DND-41 (cell line): ENCODE measurements at places on chromosomes 6 and 20.
A peak's percentile ranks its signal among the peaks of the same experiment; 100 is the strongest.

DNA sequence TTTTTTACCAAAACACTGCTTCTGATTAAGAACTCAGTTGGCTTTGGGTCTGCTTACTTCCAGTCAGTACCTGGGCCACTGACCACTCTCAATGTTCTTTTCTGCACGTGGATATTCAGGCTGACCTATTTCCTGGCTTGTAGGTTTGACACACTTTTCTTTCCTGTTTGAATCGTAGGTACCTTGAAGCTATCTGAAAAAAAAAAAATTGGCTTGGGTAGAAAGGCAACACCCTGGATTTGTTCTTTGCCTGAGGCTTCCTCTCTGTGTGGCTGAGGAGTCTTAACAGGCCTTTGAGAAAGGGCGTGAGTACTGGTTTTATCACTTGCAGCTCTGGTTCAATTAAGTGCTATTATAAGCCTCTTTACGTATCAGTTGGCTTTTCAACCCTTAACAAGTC, 60.6 kb upstream of the IL20RA start:
- H3K4me3 ChIP-seq: no peak overlapping the region
- DNase-seq: no peak
- H3K4me1 ChIP-seq: peaks cover 57% of the 10 kb centered on the region

GRCh38 chr20:31705598-31706597, 16.8 kb downstream of the BCL2L1 start:
- peaks cover 93% of the 10 kb centered on the region for H3K36me3 ChIP-seq
- H3K4me1 ChIP-seq: peaks cover 79% of the 10 kb centered on the region
- H3K27me3 ChIP-seq: no peaks in the 10 kb centered on the region

DNA sequence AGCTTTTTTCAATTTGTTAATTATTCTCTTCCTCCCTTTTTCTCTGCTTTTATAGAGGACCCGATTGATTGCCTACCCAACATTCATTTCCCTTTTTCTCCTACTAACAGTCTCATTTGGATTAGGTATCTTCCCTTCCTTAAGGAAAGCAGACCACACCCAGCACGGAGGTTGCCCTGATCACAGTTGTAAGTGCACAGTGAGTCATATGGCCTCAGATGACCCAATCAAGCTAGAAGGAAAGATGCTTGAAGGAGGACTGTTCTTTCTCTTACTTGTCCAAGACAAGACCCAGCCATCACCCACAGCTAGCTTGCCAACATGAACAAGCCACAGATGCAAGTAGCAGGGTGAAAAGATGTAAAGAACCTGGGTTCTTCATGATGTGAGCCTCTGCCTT, 518.6 kb downstream of the PKHD1 start:
- peaks cover 38% of the 10 kb centered on the region for H3K4me1 ChIP-seq
- no peaks in the 10 kb centered on the region for H3K36me3 ChIP-seq

DNA sequence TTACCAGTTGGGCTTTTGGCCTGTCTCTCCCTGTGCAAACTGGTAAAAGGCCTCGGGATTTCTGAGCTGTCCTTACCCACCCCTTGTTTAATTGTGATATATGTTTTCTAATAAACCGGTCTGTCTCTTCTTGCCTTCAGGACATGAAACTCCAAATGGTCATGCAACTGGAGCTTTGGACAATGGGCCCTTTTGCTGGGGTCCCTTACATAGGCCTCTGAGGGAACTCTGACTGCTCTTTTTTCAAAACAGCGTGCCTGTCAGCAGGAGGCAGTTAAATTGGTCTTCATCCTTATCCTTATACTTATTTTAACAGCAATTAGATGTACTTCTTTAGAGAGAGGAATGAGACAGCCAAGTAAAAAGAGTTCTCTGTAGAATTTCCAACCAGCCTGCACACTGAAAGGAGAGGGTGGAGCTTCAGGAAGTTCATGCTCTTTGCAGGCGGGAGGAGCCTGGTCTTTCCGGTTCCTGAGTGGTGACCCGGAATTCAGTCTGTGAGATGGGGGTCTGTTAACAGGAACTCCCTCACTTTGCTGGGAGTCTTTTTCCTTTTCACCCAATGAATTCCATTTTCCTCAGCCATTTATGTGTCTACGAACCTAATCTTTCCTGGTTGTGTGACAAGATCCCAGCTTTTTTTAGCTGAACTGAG, 299.6 kb upstream of the GJE1 start:
- no peaks in the 10 kb centered on the region for H3K36me3 ChIP-seq
- no peak overlapping the region for H3K27ac ChIP-seq
- no peaks in the 10 kb centered on the region for H3K27me3 ChIP-seq

DNA sequence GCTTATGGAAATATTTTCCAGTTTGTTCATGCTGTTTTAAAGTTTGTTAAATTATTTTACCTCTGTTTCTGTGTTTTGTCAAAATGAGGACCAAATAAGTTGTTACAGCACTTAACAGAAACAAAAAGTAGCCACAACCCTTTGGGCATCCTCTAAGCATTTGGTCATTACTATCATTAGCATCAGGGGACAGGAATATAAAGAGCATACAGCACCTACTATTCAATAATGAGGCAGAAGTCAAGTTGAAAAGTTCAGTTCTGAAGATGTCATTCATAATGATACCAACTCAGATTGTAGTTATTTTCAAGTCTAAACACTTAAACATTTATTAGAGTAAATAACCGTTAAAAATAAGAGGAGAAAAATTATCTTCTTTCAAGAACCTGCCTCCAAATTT, 862.3 kb upstream of the FLRT3 start:
- no peaks in the 10 kb centered on the region for H3K27me3 ChIP-seq
- DNase-seq: no peak
- no peak overlapping the region for H3K27ac ChIP-seq
- H3K4me3 ChIP-seq: no peak overlapping the region
- H3K36me3 ChIP-seq: no peaks in the 10 kb centered on the region

DNA sequence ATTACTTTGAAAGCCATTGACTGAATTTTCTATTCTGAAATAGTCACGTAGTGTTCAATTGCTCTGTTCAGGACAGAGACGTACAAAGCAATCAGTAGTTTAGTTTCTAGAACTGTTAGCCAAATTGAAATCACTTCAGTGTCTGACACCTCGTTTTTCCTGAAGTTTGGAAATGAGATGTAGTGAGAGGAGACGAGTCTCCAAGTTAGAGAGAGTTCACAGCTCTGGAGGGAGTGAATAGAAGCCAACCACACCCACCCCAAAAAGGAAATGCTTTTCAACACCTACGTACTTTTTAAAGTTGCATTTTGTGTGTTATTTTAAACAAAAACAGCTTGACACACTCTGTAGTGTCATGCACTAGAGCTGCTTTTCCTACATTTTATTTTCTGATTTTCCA, 296.0 kb downstream of the ADGRG6 start:
- no peaks in the 10 kb centered on the region for H3K27me3 ChIP-seq
- H3K27ac ChIP-seq: no peak overlapping the region
- no peak for DNase-seq
- no peaks in the 10 kb centered on the region for H3K4me1 ChIP-seq

DNA sequence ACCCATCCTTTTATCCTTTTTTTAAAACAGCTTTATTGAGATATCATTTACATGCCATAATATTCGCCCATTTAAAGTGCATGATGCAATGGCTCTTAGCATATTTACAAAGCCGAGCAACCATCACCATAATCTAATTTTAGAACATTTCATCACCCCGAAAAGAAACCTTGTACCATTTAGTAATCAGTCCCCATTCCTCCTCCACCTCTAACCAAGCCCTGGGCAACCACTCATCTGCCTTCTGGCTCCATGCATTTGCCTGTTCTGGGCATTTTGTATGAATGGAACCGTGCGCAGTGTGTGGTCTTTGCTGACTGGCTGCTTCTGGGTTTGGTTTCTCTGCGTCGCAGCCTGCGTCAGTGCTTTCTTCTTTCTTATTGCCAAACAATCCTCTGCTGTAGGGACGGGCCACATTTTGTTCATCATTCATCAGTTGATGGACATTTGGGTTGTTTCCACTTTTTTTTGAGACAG, 10.2 kb upstream of the EEF1A2 start:
- no peak for DNase-seq
- no peaks in the 10 kb centered on the region for H3K36me3 ChIP-seq
- no peaks in the 10 kb centered on the region for H3K4me1 ChIP-seq
- H3K27ac ChIP-seq: no peak overlapping the region
- peaks cover 5% of the 10 kb centered on the region for H3K27me3 ChIP-seq
- no peak overlapping the region for H3K4me3 ChIP-seq

DNA sequence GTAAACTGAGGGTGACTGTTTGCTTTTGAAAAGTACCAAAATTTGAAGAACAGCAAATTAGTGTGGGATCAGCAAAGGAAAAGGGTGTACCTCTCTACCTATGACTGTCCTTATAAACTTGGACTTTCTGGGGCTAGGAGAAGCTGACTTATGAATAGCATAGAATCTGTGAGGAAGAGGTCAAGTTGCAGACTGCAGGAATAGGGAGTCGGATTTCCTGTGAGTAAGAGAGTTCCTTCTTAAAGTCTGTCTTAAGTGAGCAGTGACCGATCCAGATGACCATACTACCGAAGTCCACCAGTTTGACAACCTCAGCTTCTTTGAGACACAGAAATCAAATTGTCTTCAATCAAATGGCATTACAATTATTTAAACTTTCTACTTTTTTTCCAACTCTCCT, 708.7 kb downstream of the UTRN start:
- no peak for DNase-seq
- no peak overlapping the region for H3K4me3 ChIP-seq
- H3K36me3 ChIP-seq: no peaks in the 10 kb centered on the region
- no peak overlapping the region for H3K27ac ChIP-seq

GRCh38 chr20:14521016-14521415, 183.6 kb upstream of the FLRT3 start:
- H3K36me3 ChIP-seq: no peaks in the 10 kb centered on the region
- H3K27me3 ChIP-seq: peaks cover 11% of the 10 kb centered on the region
- H3K27ac ChIP-seq: no peak overlapping the region
- no peak overlapping the region for H3K4me3 ChIP-seq
- no peak for DNase-seq
- no peaks in the 10 kb centered on the region for H3K4me1 ChIP-seq

DNA sequence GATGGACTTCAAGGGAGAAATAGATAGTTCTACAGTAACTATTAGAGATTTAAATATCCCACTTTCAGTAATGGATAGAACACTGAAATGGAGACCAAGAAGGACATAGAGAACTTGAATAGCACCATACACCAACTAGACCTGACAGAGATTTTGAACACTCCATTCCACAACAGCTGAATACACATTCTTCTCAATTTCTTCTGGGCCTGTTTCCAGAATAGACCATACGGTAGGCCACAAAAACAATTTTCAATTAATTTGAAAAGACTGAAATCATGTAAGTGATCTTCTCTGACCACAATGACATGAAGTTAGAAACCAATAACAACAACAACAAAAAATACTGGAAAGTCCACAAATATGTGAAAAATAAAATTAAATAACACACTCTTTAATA, 979.1 kb upstream of the FLRT3 start:
- no peaks in the 10 kb centered on the region for H3K27me3 ChIP-seq
- H3K27ac ChIP-seq: no peak overlapping the region
- no peak for DNase-seq
- H3K36me3 ChIP-seq: no peaks in the 10 kb centered on the region

DNA sequence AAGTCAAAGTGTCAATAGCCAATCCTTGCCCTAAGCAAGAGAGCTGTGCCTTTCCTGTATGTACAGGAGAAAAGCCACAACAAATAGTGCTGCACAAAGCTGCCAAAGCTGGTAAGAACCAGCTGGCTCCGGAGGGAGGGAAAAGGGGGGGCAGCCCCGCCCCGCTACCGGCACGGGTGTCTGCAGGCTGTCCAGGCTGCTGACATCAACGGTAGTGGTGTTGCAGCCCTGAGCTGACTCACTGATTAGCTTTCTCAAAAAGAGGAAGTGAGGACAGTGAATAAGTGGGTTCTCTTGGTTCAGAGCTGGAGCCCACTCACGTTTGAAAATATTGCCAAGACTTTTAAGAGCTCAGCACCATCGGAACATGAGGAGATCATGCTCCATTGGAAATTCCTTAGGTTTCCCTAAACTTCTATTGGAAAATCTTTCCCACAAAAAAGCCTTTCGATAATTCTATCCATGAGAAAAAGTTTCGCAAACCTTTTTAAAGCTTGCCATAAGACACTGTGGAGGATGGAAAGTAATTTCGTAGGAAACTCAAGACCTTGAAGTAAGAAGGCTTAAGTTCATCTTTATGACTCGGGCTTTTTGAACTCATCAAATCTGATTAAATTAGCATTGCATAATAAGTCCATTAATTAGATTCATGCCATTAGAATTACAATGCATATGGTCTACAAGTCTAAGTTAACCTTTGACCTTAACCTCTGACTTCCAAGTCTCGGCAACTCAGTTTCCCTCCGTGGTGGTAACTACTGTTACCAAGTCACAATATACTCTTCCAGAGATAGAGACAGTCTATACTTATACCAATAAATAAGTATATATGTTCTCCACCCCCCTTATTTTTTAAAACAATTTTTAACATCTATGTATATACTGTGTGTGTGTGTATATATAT, 67.0 kb downstream of the TNFRSF21 start:
- DNase-seq: peak; percentile 93
- no peaks in the 10 kb centered on the region for H3K36me3 ChIP-seq
- H3K27ac ChIP-seq: peak overlapping the region; percentile 89
- H3K4me1 ChIP-seq: peaks cover 60% of the 10 kb centered on the region

DNA sequence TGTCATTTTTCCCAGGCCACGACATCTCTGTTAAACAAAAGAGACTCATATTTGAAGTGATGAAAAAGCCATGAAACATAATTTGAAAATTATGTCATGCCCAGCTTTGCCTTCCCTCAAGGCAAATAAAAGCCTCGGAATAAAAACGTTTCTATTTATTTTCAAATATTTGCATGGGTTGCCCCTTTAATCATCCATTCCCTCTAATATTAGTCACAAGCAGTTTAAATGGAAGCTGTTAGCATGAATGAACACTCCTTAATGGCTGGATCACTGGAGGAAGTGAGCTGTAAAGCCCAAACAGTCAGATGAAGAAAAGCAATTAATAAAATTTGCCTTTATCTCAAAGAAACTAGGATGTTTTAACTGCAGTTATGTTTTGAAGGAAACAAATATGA, 69.3 kb upstream of the STMND1 start:
- DNase-seq: no peak
- no peak overlapping the region for H3K4me3 ChIP-seq
- H3K27me3 ChIP-seq: no peaks in the 10 kb centered on the region
- no peak overlapping the region for H3K27ac ChIP-seq

DNA sequence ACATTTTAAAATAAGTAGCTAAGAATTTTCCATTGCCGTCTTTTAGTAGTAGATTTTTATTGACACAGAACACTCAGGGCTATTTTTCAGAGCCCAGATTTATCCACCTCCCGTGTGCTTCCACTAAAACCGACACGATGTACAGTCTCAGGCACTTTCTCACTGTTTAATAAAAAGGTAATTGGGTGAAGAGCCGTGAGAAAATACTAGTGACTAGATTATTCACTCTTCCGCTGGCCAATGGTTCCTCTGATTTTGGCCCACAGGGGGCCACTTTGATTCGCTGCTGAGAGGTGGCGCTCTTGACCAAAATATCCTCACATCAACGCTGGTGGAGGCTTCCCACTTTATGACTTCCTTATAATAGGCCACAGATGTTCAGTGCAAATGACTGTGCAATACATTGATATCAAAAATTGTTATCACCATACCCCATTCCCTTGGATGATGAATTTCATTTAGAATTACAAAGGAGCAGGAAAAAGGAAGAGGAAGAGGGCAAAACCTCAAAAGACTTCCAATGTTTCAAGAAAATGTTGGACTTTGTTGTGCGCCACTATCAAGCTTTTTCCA, 12.3 kb upstream of the HDDC2 start:
- H3K36me3 ChIP-seq: no peaks in the 10 kb centered on the region
- no peak overlapping the region for H3K27ac ChIP-seq
